Stimulated activated CD4-positive, alpha-beta T cell treated with anti-CD3 and anti-CD28 coated beads, Interleukin-2, amount 100 ng/mL, for 4 hours (primary cell): ENCODE measurements at places on chromosomes 16 and 17.

DNA sequence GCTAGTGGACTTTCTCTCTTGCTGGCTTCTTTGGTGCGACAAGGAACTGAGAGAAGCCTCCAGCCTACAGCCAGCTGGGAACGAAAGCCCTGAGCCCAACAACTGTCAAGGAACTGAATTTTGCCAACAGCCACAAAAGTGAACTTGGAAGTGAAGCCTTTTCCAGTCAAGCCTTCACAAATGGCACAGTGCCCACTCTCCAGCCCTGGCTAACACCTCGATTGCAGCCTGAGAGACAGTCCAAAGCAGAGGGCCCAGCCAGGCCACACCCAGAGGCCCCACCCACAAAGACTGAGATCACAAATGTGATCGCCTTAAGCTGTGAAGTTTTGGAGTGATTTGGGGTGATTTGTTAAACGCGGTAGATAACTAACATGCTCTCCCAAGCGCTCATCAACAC lies 244.6 kb upstream of the SDK2 start:
- no peak for DNase-seq

DNA sequence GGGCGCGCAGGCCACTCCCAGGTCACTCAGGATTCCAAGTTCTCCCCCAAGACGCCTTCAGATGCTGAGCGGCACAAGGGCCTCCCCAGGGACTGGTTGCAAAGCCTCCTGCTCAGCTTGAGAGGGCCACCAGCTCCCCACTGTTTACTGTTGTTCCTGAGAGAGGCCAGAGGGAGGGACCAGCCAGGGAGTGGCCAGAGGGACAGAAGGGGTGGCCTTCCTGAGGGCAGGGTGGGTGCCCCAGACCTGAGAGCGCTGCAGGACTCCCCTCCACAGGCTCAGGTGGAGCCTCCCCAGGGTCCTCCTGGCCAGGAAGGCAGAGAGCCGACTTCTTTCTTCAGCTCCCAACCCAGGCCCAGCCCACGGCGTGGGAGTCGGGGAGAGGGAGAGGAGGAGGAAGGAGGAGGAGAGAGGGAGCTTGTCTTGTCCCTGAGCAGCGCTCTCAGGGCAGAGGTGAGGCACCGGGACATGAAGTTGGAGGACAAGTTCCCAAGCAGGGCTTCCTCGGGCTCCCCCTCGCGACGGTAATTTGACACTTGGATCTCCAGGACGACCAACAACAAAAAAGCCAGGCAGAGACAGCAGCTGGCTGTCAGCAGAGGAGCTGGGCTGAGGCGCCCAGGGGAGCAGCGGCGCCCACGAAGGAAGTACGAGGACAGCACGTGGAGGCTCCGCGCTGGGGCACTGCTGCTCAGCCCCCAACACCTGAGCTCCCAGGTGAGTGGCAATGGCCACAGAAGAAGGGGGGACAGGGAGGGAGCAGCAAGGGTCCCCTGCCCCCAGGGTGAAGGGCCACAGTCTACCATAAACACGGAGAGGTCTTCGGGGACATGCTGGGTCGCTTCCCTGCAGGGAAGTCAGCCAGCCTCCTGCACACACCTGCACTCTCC lies 497 bp downstream of the SMIM5 start:
- peak; percentile 33 for DNase-seq

- no peak for DNase-seq
Observed at GRCh38 chr16:81189100-81189664, 49.3 kb upstream of the BCO1 start.

DNA sequence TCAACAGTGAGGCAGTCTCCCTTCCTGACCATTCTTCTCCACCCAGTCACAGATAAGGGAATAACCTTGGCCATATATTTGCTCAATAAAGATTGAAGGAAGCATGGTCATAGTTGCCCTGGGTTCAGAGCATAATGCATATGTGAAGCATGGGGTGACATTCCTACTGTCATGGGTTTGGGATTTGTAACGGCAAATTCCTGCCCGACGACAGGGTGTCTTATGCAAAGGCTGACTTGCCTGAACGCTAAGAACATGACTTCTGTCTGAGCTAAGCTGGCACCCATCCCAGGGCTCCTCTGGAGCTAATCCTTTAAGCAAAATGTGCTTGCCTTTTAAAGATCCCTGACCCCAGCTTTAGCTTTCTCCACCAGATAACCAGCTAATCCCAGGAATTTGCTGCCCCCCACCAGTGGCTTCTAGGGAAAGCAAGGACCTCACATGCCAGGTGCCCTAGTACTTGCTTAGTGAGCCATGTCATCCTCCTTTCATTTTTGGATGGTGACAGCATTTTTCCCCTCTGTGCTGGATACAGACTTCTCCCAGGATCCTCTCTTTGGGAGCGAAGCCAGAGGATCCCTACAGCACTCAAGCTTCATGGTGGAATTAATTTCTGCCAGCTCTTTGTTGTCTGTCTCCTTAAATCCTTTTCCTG lies 11.7 kb downstream of the SLC7A6OS start:
- no peak for DNase-seq

DNA sequence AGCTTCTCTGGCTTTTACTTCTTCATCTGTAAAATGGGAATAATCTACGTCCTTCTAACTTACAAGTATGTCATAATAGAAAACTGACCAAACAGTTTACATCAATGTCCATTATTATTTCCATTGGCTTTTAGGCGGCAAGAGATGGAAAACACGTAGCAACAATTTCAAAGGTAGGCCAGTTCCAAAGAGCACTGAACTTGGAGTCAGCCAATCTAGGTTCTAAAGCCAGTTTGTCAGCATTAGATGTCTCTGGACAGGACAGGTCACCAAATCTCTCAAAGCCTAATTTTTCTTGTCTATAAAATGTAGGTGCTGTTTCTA lies 17.6 kb downstream of the HLF start:
- DNase-seq: no peak

- DNase-seq: no peak
Observed at GRCh38 chr16:59880611-59881010, 1146.5 kb upstream of the GOT2 start.

- DNase-seq: peak; percentile 69
Observed at GRCh38 chr16:65745-66144, 6.7 kb downstream of the RHBDF1 start.

GRCh38 chr17:39617446-39618245 lies 9.1 kb upstream of the PPP1R1B start:
- no peak for DNase-seq

GRCh38 chr17:59853168-59853918 lies 39.4 kb downstream of the TUBD1 start:
- DNase-seq: no peak

DNA sequence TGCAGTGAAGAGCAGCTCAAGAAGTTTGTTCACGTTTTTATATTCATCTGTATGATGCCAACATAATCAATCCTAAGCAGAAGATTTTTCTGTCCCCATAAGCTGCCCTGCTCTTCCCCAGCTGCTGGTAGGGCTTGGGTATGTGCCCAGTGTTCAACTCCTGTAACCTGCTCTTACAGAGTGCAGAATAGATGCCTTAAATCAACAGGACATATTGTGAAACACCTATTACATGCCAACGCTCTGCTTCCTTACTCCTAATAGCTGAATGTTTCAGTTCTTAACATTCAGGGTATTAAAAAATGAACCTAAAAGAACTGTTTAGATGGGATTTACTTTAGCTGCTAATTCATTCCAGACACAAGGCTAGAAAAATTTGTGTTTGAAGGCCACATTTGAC lies 190.9 kb downstream of the HS3ST3A1 start:
- no peak for DNase-seq

- no peak for DNase-seq
Observed at GRCh38 chr16:6114691-6115090, 1017.1 kb upstream of the EEF2KMT start.

DNA sequence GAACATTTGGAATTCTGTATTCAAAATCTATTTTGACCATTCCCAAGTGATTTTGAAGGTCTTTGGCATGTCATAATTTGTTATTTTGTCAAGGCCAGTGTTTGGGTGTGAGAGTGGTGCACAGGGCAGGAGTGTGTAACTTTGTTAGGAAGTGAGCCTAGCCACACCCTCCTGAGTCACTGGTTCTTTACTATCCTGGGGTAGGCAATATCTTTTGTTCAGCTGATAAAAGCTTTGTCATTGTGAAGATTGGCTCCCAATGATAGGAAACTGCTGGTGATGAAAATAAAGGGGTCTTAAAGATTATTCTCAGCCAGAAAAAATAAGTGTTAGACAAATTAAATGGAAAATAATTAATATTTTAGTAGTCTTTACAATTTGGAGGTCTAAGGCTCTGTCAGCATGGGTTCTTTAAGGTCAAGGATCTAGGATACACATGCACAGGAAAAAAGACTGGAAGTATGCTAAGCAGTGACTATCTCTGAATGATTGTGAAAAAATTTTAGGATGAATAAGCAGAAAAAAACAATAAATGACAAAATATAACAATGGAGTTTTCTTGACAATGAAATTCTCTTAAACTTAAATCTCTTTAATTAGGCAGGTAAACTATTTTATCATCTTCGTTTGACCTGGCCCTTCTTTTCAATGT lies 5.1 kb downstream of the UBN1 start:
- DNase-seq: no peak

GRCh38 chr17:72976971-72977770 lies 115.3 kb downstream of the SLC39A11 start:
- DNase-seq: no peak

DNA sequence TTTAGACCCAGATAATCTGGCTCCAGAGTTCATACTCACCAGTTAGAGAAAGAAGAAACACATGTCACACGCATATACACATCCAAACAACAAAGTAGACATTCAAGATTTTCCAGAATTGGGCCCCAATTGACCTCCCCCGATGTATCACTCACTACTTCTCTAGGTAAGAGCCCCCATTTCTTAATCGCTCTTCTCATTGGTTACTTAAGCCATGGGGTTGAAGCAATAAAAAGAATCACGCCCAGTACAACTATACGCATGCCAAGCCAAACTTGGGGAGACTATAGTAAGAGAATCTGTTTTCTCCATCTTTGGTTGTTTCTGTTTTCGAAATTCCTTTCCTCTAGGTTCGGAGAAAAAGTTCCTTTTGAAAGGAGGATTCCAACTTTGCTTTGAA lies 565 bp downstream of the DDX52 start:
- DNase-seq: no peak

GRCh38 chr16:68090533-68090932 lies 5.4 kb downstream of the NFATC3 start:
- DNase-seq: no peak

DNA sequence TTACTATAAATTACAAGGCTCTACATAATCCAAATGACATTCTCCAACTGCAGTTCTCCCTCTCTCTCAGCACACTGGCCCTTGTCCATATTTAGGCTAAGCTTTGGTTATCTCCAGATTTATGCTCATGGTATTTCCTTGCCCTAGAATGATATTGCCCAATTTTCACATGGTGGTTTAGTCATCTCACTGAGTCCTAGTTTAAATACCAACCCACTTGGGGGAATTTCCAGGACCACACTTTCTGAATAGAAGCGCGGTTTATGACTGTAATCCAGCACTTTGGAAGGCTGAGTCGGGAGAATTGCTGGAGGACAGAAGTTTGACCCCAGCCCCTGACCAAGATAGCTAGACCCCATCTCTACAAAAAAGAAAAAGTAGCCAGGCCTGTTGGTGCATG lies 280.1 kb upstream of the MON1B start:
- DNase-seq: no peak

GRCh38 chr17:70405492-70406220 lies 236.3 kb downstream of the KCNJ2 start:
- DNase-seq: no peak

GRCh38 chr17:1469231-1469852 lies 13.3 kb upstream of the CRK start:
- no peak for DNase-seq
